PC-9 (cell line): ENCODE measurements at places on chromosomes 7 and 10. TPM values are rescaled to one million over a fixed set of nuclear protein-coding genes. Genes with fewer than 3 reads are reported as not detected.

DNA sequence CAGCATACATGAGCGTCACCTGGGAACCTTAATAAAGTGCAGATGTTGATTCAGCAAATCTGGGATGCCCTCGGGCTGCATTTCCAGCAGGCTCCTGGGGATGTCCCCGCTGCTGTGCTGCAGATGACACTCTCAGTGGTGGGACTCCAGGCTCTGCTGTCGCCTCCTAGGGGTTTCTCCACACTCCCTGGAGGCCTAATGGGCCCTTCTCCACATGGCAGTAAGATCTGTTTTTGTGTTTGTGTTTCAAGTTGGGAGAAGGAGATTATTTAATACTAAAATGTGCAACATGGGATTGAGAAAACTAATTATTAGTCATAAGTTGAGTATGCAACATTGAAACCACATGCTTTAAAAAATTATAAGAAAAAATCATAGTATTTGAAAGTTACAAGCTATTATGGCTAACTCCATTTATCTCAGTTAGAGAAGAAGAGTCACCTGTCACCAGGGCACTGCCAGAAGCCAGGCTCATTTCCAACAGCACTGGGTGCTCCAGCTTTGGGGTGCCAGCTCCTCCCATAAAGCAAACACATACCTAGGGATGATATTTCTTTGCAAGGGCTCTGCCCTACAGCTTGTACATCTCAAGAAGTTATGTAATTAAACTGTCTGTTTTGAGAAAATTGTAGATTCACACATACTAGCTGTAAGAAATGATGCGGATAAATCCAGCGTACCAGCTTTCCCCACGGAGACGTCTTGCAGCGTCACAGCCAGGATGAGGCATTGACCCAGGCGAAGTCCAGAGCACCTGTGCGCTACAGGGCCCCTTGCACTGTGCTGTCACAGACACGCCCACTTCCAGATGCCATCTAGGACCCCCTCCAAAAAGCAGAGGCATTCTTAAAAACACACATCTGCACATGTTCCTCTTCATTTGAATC, 106.4 kb downstream of the EGFR start:
- DNase-seq: no peak

GRCh38 chr10:4766454-4766853, 59.6 kb upstream of the AKR1E2 start:
- no peak for DNase-seq

- DNase-seq: no peak
These were observed 216.1 kb upstream of the STEAP4 start for GRCh38 chr7:88522771-88523293.

DNA sequence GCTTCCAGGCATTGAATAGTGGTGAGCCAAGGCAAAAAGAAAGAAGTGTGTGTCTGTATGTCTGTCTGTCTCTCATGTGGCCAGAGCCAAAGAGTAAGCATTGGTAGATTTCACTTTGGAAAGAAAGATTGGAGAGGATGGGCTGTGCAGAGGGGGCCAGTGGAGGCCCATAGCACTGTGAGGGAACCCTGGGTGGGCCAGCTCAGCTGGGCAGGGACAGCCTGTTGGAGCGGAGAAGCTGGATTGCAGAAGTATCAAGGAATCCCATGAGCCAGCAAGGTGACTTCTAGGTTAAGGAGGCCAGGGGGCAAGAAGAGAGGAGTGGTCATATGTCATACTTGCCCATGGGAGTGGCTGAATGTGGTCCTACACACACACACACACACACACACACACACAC, 1.5 kb upstream of the GRID1 start:
- DNase-seq: no peak

NXPH1 gene
- not detected in 2 replicates for total RNA-seq

OR9A2 gene
- total RNA-seq: not detected in 2 replicates

DNA sequence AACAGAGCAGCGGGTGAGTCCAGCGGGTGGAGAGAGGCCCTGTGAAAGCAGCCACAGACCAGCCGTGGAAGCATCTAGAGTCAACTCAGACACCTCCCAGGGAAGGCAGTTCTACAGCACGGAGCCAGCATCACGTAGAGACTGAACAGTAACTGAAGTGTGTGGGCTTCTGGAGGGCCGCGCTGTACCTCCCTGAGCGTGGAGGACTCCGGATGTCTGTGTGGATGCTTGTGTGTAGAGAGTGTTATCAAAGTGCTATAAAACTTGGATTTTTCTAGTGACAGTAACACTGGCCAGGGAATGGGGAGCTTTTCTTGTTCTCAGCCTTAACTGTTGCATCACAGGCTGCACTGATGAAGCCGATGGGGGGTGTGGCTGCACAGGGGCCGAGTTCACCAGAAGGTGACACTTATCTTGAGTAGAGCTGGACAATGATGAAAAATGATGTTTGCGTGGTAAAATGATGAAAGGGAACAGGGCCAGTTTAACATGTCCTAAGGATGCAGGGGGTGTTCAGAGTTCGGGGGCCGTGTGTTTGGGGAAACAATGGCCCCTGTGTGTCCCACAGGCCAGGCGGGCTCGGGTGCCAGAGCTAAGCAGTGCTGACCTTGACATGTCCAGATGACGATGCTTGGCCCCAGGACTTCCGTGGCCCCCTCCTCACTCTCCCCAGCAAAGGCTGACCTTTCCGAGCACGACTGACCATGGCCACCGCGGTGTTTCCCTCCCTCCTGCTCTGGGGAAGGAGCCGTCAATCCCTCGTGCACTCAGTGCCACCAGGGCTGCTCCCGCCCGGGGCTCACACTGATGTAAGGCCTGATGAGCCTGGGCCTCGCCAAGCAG, 21.9 kb downstream of the MNX1 start:
- no peak for DNase-seq

STRA8 gene
- not detected in 2 replicates for total RNA-seq

- no peak for DNase-seq
These were observed 233.2 kb downstream of the DNAJB6 start for GRCh38 chr7:157569967-157570366.

- DNase-seq: peak; percentile 79
These were observed 3.7 kb downstream of the NRP1 start for GRCh38 chr10:33330543-33331378.

GRCh38 chr7:123612024-123612423, 10.4 kb downstream of the ASB15 start:
- DNase-seq: no peak

DNA sequence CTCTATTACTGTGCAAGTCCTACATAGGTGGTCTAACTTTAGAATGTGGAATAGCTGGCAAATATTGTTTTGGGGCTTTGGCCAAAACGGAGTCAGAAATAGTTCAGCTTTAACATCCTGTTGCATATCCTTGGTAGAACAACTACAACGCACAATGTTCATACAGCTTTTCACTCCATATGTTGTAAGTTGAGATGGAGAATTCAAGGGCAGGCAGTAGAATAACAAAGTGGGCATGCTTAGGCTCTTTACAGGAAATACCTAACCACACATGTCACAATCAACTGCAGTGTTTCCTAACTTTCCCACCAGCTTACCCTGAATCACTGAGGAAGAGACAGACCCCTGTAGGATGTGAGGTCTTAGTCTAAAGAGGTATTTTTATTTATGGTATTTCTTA, 122.3 kb downstream of the PPP1R3A start:
- no peak for DNase-seq

- DNase-seq: no peak
These were observed 2.4 kb downstream of the ZMIZ2 start for GRCh38 chr7:44750921-44751571.

DNA sequence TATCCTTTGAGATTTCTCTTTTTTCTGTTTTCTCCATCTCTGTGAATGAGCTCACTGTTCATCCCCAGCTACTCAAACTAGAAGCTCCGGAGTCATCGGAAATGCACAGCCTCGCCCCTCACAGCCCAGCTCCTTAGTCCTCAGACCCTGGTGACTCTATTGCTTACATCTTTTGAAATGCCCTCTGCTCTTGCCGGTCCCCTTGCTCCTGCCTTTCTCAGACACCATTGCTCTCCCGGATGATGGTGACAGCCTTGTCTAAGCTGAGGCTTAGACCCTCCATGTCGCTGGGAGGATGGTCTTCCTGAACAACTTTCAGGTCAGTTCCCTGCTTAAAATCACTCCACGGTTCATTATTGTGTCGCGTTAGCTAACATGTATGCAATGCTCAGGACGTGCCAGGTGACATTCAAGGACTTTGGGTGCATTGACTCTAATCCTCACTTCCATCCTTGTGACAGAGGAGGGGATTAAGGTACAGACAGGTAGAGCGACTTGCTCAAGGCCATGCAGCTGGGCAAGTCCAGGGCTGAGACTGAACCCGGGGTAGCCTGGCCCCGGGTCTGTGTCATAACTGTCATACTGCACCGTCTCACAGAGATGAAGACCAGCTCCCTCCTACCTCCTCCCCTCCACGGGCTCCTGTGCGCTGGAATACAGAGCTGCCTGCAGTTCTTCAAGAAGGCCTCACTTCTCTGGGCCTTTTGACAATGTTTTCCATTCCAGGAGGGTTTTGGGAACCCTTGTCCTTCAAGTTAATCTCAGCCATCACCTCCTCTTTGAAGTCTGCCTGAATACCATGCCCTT, 4.3 kb upstream of the UCMA start:
- no peak for DNase-seq

DNA sequence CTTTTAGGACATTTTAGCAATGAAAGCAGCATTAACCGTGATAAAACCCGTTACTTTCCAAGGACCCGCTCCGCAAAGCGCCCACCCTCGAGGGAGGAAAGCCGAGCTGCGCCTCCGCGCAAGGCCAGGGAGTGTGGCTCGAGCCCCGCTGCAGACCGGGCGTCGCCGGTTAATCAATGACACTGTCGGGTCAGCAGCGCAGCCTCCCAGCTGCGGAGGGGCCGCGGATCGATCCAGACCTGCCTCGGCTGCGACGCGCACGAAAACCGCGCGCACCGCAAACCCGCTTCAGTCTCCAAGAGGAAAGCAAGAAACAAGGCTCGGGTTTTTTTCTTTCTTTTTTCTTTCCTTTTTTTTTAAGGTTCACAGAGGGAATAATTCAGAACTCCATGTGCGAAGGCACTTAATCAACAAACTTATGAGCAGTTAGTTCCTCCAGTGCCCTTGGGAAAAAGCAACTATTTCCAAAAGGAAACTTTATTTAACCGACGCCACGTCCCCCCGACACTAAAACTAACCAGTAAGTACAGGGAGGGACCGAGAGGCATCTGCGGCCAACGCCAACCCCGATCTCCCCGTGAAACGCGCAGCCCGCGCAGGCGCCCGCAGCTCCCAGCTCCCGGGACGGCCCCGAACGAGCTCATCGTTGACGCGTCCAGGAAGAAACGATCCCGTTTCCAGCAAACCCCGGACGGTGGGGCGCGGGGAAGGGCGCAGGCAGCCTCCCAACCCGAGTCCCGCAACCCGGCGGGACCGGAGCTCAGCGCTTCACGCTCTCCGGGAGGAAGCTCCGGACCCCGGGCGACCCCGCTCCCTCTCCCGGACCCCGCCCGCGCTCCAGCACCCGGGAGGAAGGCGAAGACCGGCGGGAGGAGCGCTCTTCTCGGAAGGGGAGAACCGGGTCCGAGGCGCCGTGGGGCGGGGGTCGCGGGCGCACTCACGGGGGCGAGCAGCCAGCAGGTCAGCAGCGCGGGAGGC, 598 bp downstream of the VIPR2 start:
- DNase-seq: no peak

SLC26A3 gene
- total RNA-seq: not detected in 2 replicates

FAM180A gene
- not detected in 2 replicates for total RNA-seq

DYNC1I1 gene
- not detected in 2 replicates for total RNA-seq
